IPS DF 19.7 (cell line): ENCODE measurements at places on chromosomes 7 and 10.

- peak; percentile 54 for DNase-seq
Measured at GRCh38 chr10:115355162-115355760, 262.1 kb downstream of the ATRNL1 start.

DNA sequence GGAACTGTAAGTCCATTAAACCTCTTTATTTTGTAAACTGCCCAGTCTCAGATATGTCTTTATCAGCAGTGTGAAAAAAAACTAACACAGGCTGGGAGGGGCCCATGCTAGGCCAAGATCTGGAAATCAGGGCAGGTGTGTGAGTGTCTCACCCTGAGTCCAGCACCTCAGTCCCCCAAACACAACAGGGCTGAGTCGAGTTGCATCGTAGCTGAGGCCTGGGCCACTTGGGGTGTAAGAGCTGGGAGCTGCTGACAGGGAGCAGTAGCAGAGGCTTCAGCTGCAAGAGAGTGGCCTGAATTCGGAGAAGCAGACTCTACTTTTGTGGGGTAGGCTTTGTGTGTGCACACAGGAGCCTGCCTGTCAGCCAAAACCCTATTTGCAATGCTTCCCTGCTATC, 553.1 kb downstream of the PTPRN2 start:
- DNase-seq = no peak

DNA sequence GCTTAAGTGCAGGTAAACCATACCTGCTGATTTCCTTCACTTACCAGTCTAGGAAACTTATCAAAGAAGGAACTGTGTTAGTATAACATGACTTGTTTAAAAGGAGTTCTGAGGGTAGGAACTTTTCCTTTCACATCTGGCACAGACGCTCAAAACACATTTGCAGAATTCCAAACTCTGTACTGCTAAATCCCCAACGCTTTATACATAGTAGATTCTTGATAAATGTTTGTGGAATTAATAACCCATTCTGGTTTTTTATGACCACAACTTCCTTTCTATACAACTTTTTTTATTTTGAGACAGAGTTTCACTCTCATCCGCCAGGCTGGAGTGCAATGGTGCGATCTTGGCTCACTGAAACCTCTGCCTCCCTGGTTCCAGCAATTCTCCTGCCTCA, 7.7 kb upstream of the TRUB1 start:
- DNase-seq = no peak

GRCh38 chr7:35254496-35255442, 869 bp upstream of the TBX20 start:
- no peak for DNase-seq

DNA sequence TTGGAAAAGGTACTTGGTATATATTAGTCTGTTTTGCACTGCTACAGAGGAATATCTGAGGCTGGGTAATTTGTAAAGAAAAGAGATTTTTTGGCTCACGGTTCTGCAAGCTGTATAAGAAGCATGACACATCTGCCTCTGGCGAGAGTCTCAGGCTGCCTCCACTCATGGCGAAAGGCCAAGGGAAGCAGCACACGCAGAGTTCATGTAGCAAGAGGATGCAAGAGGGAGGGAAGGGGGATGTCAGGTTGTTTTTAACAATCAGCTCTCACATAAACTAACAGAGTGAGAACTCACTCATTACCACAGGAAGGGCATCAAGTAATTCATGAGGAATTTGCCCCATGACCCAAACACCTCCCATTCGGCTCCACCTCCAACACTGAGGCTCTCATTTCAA, 484.8 kb upstream of the DPP6 start:
- DNase-seq = no peak

GRCh38 chr10:31761156-31761555, 167.5 kb downstream of the ARHGAP12 start:
- no peak for DNase-seq

- no peak for DNase-seq
Measured at GRCh38 chr7:14821757-14822480, 80.6 kb downstream of the DGKB start.

GRCh38 chr10:60032723-60033122, 126.4 kb upstream of the CCDC6 start:
- DNase-seq = no peak

DNA sequence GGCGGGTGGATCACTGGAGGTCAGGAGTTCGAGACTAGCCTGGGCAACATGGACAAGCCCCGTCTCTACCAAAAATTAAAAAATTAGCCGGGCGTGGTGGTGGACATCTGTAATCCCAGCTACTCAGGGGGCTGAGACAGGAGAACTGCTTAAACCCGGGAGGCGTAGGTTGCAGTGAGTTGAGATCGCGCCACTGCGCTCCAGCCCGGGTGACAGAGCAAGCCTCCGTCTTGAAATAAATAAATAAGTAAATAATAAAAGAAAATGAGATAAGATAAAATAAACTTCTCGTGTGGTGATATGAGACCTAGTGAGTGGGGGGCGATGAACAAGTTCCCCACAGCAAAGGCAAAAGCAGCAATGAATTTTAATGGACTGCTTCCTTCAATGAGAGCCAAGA, 33.6 kb upstream of the LMTK2 start:
- DNase-seq = no peak

DNA sequence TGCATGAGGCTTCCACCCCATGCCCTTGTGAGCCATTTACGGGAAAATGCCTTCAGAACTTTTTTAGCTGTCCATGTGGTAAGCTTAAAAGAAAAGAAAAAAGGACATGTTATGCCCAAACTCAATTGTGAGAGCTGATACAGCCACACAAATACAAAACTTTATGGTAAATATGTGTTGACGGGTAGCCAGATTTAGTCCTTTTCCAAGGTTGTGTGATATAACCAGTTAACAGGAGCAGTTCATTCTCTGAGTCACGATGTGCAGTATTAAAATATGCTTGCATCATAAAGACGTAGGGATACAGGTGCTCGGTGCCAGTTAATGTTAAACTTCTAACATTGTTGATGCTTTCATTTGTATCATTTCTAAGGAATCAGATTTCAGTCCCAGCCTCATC, 350.4 kb downstream of the DNAJB6 start:
- DNase-seq = no peak

GRCh38 chr7:27254625-27255024, 12.0 kb downstream of the EVX1 start:
- DNase-seq = no peak

- DNase-seq = no peak
Measured at GRCh38 chr10:84903320-84903719, 574.9 kb downstream of the CCSER2 start.
